ENCODE measurements at places on chromosomes 11 and 22. TPM values are rescaled to one million over a fixed set of nuclear protein-coding genes. Genes with fewer than 3 reads are reported as not detected.

Gene LRRC75B
- 17.9 TPM for total RNA-seq

Gene CADM1
- total RNA-seq, result 37.1 TPM

Gene PAX6
- not detected for total RNA-seq

Gene CCDC73
- total RNA-seq, result not detected

Gene SLC22A6
- not detected for total RNA-seq

Gene ZC3H7B
- total RNA-seq, result 28.2 TPM

Gene RAB3IL1
- total RNA-seq, result 32.2 TPM

Gene KLHDC7B
- 0.49 TPM for total RNA-seq

Gene ACRV1
- total RNA-seq, result not detected

Gene DGCR6
- total RNA-seq, result 1.5 TPM

Gene GAL
- 15.7 TPM for total RNA-seq

DNA sequence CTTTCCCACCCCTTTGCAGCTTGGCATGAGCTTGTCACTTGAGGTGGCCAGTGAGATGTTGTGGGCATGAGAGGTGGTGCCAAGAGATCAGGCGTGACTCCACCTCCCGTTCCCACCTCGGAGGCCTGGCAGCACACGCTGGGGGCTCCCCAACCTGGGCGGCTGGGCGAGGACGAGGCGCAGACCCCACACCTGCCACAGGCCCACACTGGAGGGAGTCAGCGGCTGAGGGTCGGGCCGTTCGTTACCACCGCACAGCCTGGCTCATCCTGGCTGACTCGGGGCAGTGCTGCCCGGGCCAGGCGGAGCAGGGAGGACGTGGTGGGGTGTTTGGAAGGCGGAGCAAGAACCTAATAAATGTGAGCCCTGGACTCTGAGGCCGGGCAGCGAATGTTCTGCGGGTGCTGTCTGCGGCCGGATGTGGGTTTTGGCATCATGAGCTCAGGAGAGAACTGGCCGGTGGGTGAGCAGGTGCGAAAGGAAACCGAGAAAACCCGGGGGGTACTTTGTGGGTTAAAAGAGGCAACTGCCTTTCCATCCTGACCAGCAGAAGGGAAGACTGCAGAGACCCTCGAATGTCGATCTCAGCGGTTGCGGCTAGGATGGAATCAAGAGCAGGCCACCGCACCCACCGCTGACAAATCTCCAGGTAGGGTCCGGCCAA is 10.2 kb upstream of the IFITM3 start:
- no peak overlapping the region for H3K4me3 ChIP-seq
- DNase-seq, result no peak
- no peak overlapping the region for H3K27ac ChIP-seq
- no peaks in the 10 kb centered on the region for H3K27me3 ChIP-seq
- peaks cover 45% of the 10 kb centered on the region for H3K4me1 ChIP-seq

DNA sequence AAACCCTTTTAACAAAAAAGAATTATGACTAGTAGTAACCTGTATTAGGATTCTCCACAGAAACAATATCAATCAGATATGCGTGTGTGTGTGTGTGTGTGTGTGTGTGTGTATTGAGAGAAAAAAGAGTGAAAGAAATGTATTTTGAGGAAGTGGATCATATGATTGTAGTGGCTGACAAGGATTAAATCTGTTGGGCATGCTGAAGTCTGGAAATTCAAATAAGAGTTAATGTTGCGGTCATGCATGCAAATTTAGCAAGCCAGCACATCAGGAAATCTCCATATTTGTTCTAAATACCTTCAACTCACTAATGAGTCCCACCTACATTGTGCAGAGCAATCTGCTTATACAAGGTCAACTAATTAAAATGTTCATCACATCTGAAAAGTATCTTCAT is 46.8 kb upstream of the IGLL5 start:
- H3K27ac ChIP-seq, result no peak overlapping the region
- H3K27me3 ChIP-seq, result no peaks in the 10 kb centered on the region
- no peaks in the 10 kb centered on the region for H3K36me3 ChIP-seq
- no peak overlapping the region for H3K4me3 ChIP-seq

- no peaks in the 10 kb centered on the region for H3K36me3 ChIP-seq
- no peak overlapping the region for H3K27ac ChIP-seq
- no peak for DNase-seq
- no peak overlapping the region for H3K4me3 ChIP-seq
Measured at GRCh38 chr11:133525976-133526375, 6.3 kb downstream of the OPCML start.

DNA sequence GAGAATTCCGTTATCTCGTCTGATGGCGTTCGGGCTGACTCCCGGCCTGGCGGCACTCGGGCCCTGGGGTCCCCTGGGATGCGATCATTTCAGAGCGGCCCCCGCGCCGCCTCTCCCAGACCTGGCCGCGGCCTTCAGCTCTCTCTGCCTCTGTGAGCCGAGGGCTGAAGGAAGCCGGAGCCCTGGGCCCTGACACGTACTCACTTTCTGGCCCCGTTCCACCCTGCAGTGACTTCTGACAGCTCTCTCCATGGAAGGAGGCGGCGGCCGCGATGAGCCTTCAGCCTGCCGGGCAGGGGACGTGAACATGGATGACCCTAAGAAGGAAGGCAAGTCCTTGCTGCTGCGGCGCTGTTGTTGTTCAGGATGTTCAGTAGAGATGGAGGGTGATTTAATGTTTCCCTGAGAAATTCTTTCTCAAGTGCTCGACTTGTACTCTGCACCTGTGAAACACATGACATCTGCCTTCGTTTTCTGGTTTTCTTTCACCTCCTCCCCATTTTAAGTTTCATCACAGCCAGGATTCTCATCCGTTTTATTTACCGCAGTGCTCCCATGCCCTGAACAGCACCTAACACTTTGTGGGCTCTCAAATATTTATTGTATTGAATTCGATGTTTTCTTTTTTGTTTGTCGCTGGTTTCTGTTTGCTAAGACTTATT is 612 bp downstream of the GTSE1 start:
- H3K4me3 ChIP-seq, result peak overlapping the region; percentile 66
- DNase-seq, result no peak
- H3K27ac ChIP-seq, result peak overlapping the region; percentile 93
- H3K4me1 ChIP-seq, result peaks cover 20% of the 10 kb centered on the region
- H3K27me3 ChIP-seq, result no peaks in the 10 kb centered on the region

DNA sequence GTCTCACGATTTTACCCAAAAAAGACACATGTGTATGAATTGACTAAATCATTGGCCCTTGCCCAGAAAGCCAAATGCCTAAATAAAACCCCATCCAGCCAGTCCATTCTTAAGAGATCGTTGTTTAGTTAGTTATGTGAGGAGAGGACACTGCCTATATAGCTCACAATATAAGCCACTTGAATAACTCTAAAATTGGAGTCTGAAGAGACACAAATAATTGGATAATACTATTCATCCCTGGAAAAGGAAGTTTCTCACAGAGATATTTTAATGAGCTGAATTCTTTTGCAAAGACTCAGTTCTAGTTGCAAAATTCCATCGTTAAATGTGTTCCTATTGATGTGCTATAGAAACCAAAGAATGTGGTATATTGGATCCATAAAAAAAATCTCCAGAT is 176.7 kb downstream of the SOX6 start:
- H3K27me3 ChIP-seq, result no peaks in the 10 kb centered on the region
- H3K36me3 ChIP-seq, result no peaks in the 10 kb centered on the region
- H3K4me3 ChIP-seq, result no peak overlapping the region

DNA sequence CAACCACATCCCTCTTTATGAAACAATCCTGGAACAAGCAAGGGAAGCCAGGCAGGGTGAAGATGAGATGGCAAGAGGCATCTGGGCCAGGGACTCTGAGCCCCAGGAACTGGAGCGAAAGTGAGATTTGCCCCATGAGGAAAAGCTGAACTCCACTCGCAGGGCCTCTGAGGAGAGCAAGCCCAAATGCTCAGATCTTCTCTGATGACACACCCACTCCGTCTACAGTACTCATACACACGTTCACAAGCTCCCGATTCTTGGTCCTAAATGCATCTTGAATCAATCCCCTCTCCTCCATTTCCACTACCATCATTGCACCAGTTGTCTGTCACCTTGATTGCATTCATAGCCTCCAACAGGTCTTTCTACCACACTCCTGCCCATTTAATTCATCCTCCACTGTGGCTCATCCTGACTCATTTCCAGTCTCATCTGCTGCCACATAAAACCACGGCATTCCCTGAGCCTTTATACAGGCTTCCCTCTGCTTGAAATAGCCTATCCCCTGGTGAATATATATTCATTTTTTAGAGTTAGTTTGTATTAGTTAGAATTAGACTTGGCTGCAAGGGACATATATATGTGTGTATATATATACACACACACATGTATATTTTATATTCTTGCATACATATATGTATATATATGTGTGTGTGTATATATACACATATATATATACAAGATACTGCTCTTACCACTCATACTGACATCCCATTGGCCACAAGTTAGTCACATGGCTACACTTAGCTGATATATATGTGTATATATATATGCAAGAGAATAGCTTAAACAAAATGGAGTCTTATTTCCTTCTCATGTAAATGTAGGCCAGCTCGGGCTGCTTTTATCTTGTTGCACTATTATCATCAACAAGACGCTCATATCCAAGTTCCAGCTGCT is 1.4 kb upstream of the APOA5 start:
- no peak overlapping the region for H3K4me3 ChIP-seq
- DNase-seq, result no peak
- H3K4me1 ChIP-seq, result peaks cover 12% of the 10 kb centered on the region
- no peaks in the 10 kb centered on the region for H3K27me3 ChIP-seq
- H3K36me3 ChIP-seq, result no peaks in the 10 kb centered on the region

- H3K4me3 ChIP-seq, result no peak overlapping the region
- H3K27ac ChIP-seq, result peak overlapping the region; percentile 70
- no peak for DNase-seq
- H3K27me3 ChIP-seq, result no peaks in the 10 kb centered on the region
- H3K36me3 ChIP-seq, result no peaks in the 10 kb centered on the region
Measured at GRCh38 chr22:41480397-41480735, 11.4 kb downstream of the ACO2 start.

- DNase-seq, result no peak
- H3K4me1 ChIP-seq, result no peaks in the 10 kb centered on the region
- H3K36me3 ChIP-seq, result no peaks in the 10 kb centered on the region
- H3K4me3 ChIP-seq, result no peak overlapping the region
- no peak overlapping the region for H3K27ac ChIP-seq
Measured at GRCh38 chr11:1028291-1028540, 8.3 kb downstream of the MUC6 start.

DNA sequence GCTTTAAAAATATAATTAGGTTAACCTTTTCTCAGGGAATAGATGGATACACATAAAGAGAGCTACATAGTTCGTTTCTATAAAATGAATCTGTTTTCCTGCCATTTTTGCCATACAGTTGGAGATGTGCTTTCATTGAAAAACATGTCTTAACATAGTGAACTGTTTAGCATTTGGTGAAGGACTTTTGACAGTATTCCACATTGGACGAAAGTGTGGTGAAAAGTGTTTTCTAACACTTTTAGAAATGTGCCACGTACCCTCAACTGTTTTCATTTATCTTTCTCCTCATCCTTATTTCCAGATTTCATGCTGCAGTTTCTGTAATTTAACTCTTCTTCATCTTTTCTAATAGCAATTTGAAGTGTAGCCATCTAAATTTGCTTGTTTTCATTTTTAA is 249.1 kb upstream of the MTNR1B start:
- no peak for DNase-seq
- no peak overlapping the region for H3K27ac ChIP-seq
- H3K4me1 ChIP-seq, result no peaks in the 10 kb centered on the region
- no peaks in the 10 kb centered on the region for H3K36me3 ChIP-seq

GRCh38 chr22:26894766-26895485 is 237.5 kb downstream of the MIAT start:
- H3K27me3 ChIP-seq, result no peaks in the 10 kb centered on the region
- peaks cover 14% of the 10 kb centered on the region for H3K4me1 ChIP-seq
- H3K27ac ChIP-seq, result peak overlapping the region; percentile 64
- H3K36me3 ChIP-seq, result no peaks in the 10 kb centered on the region
- peak; percentile 6 for DNase-seq
- no peak overlapping the region for H3K4me3 ChIP-seq

GRCh38 chr11:78277314-78277994 is 88.7 kb downstream of the USP35 start:
- no peak overlapping the region for H3K27ac ChIP-seq
- H3K4me3 ChIP-seq, result no peak overlapping the region
- no peak for DNase-seq
- H3K4me1 ChIP-seq, result no peaks in the 10 kb centered on the region

DNA sequence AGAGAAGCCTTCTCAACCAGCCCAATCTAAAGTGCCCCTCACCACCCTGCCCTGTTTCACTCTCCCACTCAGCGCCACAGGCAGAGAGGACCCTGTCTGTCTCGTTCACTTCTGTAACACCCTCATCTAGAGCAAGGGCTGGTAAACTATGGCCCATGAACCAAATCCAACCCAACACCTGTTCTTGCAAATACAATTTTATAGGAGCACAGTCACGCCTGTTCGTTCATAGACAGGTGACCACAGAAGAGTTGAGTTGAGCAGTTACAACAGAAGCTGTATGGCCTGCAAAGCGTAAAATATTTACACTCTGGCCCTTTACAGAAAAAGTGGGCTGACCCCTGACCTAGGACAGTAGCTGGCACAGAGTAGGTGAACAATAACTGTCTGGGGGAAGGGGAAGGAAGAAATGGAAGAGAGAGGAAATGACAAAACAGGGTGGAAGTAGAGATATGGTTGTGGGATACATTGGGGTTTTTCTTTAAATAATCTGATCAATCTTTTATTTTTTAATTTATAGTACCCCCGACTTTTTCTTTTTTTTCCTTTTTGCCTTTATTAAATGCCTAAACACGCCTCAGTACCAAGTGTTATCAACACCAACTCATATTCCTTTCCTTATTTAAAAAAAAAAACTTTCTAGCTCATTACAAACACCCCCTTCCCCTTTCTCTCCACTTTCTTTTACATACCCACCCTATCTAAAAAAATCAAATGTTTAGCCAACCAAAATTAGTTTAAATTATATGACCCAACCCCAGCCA is 20.9 kb downstream of the SERPIND1 start:
- no peak for DNase-seq
- no peak overlapping the region for H3K4me3 ChIP-seq
- no peaks in the 10 kb centered on the region for H3K36me3 ChIP-seq
- no peaks in the 10 kb centered on the region for H3K27me3 ChIP-seq
- no peaks in the 10 kb centered on the region for H3K4me1 ChIP-seq

- peaks cover 25% of the 10 kb centered on the region for H3K4me1 ChIP-seq
- no peak overlapping the region for H3K27ac ChIP-seq
- H3K4me3 ChIP-seq, result no peak overlapping the region
- H3K36me3 ChIP-seq, result no peaks in the 10 kb centered on the region
Measured at GRCh38 chr11:9250139-9250582, 15.0 kb downstream of the DENND5A start.

DNA sequence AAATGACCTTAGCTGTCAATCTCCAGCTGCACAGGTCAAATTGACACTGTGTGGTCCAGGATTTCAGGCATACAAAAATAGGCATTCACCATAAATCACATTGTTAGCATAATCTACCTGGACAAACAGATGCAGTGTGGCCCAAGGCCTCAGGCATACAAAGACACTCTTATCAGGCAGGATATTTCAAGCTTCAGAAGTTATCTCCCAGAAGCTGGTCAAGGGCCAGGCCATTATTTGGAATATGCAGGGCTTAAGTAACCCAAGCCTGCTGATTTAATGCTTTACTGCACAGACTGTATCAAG is 25.5 kb upstream of the HORMAD2 start:
- H3K27me3 ChIP-seq, result no peaks in the 10 kb centered on the region
- H3K36me3 ChIP-seq, result no peaks in the 10 kb centered on the region
- H3K4me1 ChIP-seq, result no peaks in the 10 kb centered on the region
- H3K4me3 ChIP-seq, result no peak overlapping the region
- H3K27ac ChIP-seq, result no peak overlapping the region
